Activated T-helper 1 cell treated with anti-CD3 and anti-CD28 coated beads, Interleukin-2, amount 50 U/mL, for 16 hours (primary cell): ENCODE measurements at places on chromosomes 7 and 10.

GRCh38 chr10:114259824-114260223 is 20.8 kb downstream of the VWA2 start:
- DNase-seq: no peak

DNA sequence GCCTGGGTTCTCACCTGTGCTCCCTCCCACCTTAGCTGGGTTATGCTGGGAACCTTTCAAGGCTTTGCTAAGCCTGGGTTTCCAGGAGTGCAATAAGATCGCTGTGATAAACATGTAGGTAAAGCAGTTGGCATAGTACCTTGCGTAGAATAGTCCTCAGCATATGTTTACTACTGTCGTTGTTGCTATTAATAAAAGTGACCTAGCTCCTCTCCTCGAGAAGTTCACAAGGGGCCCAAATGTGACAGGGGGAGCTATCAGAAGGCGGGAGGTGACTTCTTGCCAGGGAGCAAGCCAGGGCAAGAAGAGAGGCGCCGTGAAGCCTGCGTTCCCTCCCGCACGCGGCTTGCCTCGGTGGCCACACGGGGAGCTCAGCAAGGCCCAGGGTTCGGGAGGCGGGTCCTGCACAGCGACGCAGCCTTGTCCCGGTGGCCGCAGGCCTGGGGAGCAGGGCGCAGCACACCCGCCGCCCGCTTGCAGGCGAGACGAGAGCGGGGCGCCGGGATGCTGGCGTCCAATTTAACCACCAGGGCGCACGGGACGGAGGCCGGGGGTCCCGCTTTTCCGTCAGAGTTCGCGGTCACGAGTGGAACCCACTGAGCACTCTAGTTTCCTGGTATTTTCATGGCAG is 106.2 kb downstream of the SNX10 start:
- no peak for DNase-seq

DNA sequence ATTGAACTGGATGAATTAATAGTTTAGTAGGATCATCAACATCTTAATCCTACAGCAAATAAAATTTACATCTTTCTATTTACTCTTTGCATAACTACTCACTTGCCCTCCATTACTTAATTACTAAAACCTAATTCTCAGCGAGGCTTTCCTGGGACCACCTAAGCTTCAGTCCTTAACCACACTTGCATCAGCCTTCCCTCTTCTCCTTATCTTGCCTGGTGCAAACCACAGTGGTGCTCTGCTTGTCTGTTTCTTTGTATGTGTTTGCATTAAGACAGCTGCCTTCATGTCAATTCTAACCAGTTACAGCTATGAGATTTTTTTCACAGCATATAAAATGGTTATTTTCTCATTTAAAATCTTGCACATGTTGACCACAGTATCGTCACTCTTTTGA is 72.6 kb upstream of the ZNF92 start:
- no peak for DNase-seq

GRCh38 chr7:36979810-36980248 is 255.5 kb upstream of the AOAH start:
- no peak for DNase-seq

GRCh38 chr7:108634535-108634934 is 64.9 kb downstream of the DNAJB9 start:
- no peak for DNase-seq
